Posterior cingulate gyrus (tissue), 11 donors: ENCODE measurements at places on chromosomes 11 and 22.

- no peak for DNase-seq
Measured at GRCh38 chr11:70060611-70061293, 17.4 kb upstream of the ANO1 start.

DNA sequence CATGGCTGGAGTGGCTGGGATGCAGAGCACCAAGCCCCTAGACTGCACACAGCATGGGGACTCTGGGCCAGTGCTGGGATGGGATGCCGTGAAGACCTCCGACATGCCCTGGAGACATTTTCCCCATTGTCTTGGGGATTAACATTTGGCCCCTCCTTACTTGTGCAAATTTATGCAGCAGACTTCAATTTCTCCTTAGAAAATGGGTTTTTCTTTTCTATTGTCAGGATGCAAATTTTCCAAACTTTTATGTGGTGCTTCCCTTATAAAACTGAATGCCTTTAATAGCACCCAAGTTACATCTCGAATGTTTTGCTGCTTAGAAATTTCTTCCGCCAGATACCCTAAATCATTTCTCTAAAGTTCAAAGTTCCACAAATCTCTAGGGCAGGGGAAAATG, 29.2 kb downstream of the RSF1 start:
- no peak for DNase-seq

- no peak for DNase-seq
Measured at GRCh38 chr11:45229401-45230020, 56.6 kb downstream of the SYT13 start.

DNA sequence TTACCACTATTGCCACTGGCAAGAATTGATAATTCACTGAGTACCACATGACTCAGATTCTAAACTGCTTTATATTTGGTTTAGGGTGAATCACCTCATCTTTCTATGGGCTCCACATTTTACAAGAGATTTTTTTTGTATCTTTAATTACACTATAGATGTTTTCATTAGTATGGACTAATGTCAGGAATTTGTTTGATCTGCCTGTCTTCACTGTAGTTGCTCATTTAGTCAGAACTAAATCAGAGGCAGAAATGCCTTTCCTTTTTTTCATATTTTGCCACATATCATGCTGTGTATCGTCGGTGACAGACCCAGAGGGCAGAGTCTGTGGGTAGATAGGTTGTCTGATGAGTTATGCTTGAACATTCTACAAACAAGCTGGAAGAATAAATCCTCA, 524.1 kb downstream of the METTL15 start:
- no peak for DNase-seq

DNA sequence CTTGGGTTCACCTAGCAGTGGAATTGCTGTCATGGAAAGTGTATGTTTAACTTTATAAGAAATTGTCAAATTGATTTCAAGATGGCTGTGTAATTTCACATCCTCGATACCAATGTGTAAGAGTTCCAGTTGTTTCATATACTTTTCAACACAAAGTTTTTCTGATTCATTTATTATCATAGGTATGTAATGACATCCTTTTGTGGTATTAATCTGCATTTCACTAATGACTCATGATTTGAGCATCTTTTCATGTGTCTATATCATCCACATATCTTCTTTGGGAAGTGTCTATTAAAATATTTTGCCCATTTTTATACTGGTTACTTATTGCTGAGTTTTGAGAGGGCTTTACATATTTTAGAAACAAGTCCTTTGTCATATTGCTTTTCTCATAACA, 17.0 kb upstream of the GLYATL1B start:
- no peak for DNase-seq

- DNase-seq: no peak
Measured at GRCh38 chr11:121236115-121237001, 56.2 kb upstream of the SC5D start.

DNA sequence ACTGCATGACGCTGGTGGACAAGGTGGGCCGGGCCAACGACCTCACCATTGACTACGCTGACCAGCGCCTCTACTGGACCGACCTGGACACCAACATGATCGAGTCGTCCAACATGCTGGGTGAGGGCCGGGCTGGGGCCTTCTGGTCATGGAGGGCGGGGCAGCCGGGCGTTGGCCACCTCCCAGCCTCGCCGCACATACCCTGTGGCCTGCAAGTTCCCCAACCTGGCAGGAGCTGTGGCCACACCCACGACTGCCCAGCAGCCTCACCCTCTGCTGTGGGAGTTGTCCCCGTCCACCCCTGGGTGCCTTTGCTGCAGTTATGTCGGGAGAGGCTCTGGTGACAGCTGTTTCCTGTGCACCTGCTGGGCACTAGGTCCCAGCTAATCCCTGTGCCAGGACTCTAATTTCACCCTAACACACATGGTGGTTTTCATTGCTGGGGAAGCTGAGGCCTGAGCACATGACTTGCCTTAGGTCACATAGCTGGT, 49.0 kb upstream of the PPP6R3 start:
- DNase-seq: no peak

- no peak for DNase-seq
Measured at GRCh38 chr11:75496305-75496752, 29.4 kb downstream of the GDPD5 start.

- no peak for DNase-seq
Measured at GRCh38 chr11:10298342-10298741, 4.3 kb upstream of the SBF2 start.

DNA sequence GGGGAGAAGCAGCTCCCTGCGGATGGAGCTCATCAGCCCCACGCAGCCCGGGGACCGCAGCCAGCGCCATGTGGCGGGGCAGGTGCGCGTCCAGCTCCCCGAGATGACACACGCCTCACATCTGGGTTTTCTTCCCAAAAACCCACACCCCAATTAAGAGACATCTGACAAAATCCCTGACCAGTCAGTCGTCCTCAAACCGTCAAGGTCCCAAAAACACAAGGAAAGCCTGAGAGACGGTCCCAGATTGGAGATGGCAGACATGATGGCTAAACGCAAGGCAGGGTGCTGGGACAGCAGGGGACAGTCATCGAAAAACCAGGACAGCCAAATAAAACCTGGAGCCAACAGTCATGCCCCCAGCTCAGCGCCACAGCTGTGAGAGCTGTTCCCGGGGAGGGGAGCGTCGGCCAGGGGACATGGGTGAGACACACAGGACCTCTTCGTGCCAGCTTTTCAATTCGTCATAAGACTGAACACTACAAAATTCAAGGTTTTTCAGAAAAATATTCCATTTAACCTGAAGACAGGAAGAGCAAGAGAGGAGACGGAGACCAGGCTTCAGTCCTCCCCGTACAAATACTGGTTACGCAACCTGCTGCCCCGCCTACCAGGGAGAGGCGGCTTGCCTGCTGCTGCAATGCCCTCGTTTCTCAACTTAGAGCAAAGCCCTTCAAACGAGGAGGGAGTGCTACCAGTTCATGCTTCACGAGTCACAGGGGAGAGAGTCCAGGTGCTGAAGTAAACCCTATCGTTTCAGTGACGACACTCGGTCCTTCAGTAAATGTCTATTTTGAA, 10.5 kb downstream of the TOLLIP start:
- DNase-seq: peak; percentile 49

DNA sequence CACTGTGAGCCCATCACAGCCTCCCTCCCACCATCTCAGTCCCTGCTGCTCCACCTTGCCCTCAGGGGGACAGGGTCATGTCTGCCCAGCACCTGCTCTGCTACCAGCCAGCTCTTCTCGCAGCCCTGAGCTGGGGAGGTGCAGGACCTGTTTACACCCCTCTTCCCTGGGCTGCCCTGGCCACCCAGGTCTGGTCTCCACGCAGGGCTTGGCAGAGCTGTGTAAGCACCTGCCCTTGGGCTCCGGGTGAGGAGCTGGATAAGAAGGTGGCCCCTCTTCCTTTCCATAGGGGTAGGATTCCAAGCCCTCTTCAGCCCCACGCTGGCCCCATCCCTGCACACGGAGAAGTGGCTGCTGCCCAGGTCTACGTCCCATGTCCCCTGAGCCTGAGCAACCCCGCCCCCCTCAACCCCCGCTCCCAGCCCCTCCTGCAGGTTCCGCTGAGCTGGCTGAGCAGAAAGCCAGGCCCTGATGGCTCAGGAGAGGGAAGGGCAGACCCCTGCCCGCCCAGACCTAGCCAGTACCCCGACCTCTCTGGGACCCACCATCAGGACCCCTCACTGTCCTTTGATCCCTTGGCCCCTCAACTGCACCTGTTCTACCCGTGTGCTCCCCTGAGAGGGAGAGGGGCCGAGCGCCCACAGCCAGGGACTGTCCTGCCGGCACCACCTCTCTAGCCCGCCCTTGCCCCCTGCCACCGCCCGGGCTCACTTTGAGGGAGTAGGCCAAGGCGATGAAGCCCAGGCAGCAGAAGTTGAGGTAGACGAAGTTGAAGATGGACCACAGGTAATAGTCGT, 3.2 kb downstream of the IFITM10 start:
- DNase-seq: no peak

- no peak for DNase-seq
Measured at GRCh38 chr11:95549301-95549700, 240.3 kb downstream of the FAM76B start.

DNA sequence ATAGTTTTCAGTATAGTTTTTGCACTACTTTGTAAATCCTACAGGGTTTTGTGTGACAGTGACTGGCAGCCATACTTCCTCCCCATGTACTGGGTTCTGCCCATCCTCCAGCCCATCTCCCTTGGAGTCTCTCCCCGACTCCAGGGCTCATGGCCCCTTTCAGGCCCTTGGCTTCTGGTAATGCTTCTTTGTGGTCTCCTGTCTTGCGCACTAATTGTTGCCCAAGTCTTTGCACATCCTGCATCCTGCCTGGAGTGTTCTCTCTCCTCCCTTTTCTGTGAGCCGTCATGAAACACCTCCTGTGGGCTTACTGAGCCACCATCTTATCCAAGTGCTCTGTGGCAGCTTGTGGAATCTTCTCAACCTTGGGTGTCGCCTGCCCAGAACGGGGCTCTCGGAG, 11.4 kb upstream of the KCNQ1OT1 start:
- no peak for DNase-seq

DNA sequence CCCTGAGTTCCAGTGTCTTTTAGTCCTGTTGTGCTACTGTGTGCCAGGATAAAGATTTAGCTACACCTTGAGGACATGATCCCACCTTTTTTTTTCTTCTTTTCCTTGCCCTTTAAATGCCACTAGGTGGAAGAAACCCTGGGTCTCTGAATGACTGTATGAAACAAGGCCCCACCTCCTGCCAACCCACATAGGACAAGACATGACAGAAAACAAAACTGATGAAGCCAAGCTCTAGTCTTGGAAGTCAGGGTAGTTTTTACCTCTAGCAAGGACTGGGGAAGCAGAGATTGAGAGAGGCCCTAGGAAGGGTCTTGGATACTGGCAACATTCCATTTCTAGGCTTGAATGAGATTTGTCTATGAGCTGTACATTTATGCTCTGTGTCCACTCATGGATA, 410.7 kb downstream of the MIAT start:
- DNase-seq: no peak

GRCh38 chr11:82753921-82754320, 20.3 kb upstream of the FAM181B start:
- no peak for DNase-seq

DNA sequence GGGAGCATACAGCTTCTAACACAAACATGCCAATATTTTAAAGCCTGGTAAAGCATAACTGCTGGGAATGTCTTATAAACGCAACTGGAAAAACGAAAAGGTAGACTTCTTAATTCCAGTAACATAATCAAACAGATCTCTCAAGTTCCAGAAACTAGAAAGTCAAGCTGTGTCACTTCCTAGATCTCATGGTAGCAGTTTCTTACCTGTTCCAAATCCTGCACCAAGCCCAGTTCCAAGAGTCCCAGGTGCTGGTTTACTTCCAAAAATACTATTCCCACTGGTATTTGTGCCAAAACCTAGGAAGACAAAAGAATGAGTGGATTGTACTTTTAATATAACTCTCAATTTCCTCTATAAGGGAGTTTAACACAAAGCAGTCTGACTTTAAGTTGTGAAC, 44.2 kb downstream of the NUP98 start:
- no peak for DNase-seq

GRCh38 chr22:33013531-33014162, 44.5 kb downstream of the SYN3 start:
- DNase-seq: no peak

DNA sequence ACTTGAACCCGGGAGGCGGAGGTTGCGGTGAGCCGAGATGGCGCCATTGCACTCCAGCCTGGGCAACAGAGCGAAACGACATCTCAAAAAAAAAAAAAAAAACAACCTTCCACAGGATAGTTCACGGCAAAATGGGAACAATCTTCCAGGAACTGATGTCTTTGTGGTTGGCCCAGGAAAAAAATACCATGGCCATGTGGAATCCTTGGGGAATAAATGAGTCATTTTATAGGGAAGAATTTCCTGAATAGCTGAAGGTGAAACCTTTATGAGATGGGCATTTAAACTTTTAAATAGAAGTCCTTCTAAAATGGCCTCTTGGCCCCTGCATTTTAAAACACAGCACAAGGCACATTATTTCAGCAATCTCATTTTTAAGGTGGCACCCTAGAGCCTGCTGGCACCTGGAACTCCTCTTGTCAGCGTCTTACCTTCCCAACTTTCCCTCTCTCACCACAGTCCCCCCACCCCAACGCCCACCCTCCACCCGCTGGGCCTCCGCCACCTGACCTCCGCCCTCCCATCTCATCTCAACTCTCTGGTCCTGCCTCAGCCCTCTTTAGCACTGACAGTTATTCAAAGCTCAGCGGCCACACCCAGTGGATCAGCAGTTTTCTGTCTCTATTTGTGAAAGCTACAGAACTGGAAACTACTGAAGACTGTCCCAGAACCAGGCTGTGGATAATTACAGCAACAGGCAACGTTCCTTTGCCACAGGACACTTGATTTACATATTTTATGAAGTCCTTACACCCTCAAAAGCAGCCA, 43.1 kb downstream of the SCGB1A1 start:
- DNase-seq: no peak

DNA sequence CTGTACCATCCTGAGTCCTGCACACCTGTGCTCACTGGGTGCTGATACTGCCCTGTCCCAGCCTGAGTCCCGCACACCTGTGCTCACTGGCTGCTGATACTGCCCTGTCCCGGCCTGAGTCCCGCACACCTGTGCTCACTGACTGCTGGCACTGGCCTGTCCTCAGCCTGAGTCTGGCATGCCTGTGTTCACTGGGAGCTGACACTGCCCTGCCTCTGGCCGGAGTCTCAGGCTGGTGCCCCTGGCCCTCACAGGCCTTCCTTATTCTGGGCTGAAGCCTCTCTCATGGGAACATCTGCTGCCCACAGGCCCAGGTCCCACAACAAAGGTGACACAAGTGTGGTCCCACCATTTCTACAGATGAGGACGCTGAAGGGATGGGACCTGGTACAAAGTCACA, 115.1 kb downstream of the MPPED1 start:
- no peak for DNase-seq
